ENCODE measurements at places on chromosomes 1 and 21.

DNA sequence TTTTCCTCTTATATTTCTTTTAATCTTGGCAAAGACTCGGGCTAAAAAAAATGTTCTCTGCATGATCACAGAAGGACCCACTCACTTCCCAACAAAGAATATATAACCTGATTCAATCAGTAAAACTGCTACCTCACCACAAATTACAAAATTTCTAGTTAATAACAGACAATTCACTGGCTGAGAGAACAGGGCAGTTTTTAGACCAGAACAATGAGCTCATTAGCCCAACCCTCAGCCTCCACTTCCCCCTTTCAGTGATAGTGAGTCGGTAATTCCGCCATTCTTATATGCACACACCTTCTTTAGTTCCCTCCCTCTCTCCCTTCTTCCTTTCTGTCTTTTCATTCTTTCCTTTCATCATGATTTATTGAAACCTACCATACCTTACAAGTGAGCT, 8.9 kb downstream of the SIPA1L2 start:
- DNase-seq = no peak

- DNase-seq = no peak
Observed at GRCh38 chr1:198380275-198380674, 160.2 kb downstream of the ATP6V1G3 start.

DNA sequence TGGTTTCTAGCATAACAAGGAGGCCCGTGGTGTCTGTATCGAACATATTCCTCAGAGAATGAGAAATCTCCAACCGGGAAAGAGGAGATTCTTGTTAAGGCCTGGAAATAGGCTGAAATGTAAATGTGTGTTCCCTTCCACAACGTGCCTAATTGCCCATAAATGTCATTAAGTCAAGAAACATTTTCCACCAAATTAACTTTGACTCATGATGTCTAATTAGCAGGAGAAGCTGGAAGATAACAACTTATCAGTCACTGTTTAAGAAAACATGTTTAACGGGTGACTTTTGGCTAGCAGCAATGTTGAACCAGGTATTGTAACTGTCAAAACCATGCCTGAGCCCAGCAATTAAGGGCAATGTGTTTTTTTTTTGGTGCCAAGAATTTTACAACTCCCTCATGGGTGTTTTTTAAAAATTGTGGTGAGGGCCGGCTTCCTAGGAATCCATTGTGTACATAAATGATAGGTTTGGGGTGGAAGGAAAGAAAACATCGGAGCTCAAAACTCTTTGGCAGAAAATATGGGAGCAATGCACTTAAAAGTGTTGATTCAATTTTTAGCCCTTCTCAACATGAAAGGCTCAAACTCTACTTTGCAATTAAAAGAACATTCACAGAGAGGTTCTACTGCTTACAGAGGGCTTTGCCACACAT, 67.0 kb downstream of the OLIG1 start:
- peak; percentile 32 for DNase-seq

GRCh38 chr1:150106341-150106740, 38.8 kb downstream of the VPS45 start:
- DNase-seq = peak; percentile 36

DNA sequence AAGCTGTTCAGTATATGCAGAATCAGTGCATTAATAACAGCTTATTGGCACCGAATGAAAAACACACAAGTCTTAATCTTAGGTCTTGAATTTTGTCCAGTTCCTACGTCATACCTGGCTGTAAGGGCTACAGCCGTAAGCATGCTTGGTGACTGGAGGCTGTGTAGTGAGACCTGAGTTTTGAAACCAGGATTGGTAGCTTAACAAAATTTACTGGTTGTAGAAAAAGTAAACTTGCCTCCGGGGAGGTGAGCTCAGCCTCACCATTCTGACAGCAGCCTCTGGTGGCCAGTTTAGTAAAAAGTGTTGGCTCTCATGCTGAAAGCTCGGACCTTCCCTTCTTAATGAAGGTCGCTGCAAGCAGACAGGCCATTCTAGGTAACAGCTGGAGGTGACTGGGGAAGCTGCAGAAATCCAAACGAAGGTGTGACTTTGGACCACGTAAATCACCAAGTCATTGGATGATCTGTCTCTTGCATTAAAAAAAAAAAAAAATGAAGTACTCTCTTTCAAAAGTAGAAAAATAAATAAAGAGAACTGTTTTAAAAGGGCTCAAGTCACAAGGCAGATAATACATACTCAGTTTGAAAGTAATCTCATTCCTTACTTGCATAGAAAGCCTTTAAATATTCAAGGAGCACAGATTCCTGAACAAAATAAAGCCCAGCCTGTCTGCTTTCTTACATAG, 48.9 kb downstream of the HLCS start:
- DNase-seq = peak; percentile 77

DNA sequence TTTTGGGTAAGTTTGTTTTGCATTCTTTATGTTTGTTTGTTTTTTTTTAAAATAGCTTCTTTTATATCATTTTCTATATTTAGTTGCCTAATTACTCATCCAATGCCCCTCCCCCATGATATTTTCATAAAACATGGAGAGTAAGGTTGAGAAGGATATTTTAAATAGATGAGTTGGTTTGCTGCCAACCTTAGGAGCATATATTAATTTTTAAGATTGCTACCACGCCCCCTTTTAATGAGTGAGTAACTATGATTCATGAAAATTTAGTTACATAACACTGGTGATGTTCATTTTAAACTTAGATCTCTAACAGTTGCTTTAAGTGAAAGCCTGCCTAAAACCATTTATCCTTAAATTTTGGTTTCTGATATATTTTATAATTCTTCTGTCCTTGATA, 18.7 kb downstream of the TMEM50A start:
- DNase-seq = no peak

- no peak for DNase-seq
Observed at GRCh38 chr1:90987841-90988240, 34.0 kb downstream of the ZNF644 start.

DNA sequence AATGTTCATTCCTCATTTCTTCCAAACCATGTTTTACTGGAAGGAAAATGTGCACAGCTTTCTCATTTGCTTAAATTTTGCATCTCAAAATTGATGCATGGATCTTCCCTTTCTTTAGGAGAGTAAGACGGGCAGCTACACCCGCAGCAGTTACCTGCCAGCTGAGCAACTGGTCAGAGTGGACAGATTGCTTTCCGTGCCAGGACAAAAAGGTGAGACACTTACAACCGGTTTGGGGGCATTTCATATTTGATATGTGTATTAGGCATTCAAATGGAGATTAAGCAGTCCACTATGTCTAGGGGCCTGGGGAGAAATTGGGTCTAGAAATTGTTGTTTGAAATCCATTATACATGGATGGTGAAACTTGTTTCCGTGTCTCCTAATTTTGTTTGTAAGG, 12.9 kb downstream of the C8A start:
- DNase-seq = no peak

GRCh38 chr1:15931401-15931800, 44.5 kb downstream of the ZBTB17 start:
- DNase-seq = no peak

GRCh38 chr1:184506481-184506880, 119.7 kb downstream of the C1orf21 start:
- no peak for DNase-seq

DNA sequence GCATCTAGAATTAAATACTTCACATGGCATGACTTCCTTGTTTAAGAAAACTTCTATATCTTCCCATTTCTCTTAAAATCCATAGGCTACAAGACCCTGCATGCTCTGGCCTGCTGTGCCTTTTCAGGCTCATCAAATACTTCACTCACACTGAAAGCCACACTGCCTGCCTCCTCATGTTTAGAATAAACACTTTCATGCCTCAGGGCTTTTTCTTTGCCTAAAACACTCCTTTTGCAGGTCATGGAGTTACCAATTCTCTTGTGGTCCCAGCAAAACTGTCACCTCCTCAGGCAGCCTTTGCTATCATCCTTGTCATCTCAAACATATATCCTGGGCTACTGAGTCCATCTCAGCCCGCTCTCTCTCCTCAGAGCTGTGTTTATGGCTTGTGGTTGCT, 5.5 kb downstream of the SGIP1 start:
- no peak for DNase-seq

GRCh38 chr1:244834543-244835275, 749 bp upstream of the COX20 start:
- peak; percentile 91 for DNase-seq

DNA sequence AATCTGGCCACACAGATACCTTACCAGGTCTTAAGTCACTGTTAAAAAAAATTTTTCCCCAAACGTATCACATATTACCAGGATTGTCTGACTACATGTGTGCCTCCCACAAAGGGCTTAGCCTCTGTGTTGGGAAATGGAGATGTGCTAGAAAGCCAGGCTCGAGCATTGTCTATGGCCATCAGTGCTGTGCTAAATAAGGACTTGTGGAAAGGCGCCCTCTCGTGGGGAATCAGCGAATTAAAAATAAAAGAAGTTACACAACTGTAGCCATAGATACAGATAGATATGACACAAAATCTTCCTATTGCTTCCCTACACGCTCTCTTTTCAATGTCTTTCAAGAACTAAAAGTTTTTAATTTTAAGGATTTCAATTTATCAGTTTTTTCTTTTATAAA, 47.5 kb upstream of the CRNN start:
- peak; percentile 38 for DNase-seq

GRCh38 chr1:30704765-30705509, 18.4 kb downstream of the MATN1 start:
- no peak for DNase-seq

DNA sequence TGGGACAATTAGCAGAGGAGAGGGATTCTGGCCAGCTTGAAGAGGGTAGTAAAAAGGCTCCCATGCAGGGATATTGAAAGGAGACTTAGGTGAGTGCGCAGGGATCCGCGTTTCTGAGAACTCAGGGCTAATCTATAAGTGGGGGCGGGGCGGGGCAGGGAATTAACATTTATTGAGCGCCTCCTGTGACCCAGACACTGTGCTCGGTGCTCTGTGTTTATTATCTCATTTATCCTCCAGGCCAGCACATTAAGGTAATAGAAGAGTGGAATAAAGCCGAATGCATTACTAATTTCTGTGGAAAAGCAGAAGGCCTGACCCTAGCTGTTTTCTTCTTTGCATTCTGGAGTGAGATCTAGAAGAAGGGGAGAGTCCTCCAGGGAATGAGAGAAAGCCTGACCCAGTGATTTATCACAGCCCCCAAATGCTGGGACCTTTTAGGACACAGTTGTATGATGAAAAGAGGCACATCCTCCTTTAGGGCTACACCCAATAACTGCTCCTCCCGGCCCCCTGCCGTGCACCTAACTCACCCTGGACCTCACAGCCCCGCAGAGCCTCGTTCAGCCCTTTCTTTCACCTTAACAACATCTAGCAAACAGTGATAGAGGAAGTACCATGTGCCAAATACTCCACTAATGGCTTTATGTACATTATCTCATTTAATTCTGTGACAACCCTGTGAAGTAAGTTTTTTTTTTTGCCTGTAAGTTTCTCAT, 317.6 kb downstream of the PBX1 start:
- no peak for DNase-seq

DNA sequence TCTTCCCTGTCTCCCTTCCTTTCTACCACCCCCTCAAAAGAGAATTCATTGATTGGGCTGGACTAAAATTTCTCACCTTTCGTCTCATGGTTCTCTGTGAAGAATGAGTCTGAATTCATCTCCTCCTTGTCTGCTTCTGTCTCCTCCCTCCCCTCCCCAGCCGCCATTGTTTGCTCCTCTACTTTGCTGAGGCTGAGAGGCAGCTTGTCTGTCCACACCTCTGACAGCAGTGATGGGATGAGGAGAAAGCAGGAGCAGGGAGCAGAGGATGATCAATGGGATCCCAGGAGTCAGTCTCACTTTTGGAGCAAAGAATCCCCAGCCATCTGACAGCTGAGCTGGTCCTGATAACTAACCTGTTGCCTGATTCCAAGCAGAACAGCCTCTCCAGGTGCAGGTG, 2.5 kb downstream of the ILDR2 start:
- DNase-seq = no peak

DNA sequence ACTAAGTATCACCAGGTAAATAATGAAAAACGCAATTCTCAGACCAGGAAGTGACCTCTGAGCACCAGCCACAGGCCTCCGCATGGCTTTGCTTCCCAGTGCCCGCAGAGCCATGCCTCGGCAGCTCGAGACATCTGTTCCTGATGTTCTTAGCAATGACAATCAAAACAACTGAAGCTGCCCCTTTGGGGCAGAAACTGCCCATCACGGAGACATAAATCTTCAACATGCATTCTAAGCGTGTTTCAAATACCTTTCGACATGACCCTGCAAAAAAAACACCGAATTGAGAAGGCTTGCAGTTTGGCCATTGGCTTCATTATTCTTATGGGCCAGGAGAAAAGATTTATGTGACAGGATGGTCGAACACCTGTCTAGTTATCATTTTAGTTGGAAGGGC, 5.8 kb upstream of the RAP1GAP start:
- no peak for DNase-seq

DNA sequence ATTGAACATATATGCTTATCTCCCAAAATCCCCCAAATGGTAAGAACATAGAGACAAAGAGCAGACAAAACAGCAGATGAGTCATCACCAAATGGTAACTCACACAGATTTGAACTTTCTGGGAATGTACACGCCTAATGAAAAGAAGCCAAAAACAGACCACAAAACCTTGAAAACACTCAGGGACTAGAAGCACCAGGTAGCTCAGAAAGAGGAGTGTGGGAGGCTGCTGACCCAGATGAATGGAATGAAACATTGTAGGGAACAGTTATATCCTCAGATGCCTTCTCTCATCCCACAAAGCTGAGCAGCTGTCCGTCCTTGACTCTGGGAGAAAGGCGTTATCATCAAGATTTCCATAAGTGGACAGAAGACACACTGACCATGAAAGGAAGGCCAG, 307.0 kb upstream of the USP25 start:
- DNase-seq = peak; percentile 89

GRCh38 chr1:165598676-165599059, 32.4 kb upstream of the MGST3 start:
- no peak for DNase-seq

DNA sequence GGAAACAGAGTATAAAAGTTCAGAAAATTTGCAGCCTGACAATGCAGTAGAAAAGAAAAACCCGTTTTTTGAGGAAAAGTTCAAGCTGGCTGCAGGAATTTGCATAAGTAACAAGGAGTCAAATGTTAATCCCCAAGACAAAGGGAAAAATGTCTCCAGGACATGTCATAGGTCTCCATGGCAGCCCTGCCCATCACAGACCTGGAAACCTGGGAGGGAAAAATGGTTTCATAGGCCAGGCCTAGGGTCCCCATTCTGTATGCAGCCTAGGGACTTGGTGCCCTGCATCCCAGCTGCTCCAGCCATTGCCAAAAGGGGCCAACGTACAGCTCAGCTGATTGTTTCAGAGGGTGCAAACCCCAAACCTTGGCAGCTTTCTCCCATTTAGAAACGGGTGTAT, 3.6 kb upstream of the KCNT2 start:
- no peak for DNase-seq

- no peak for DNase-seq
Observed at GRCh38 chr1:206892351-206892984, 4.8 kb upstream of the IL24 start.

- no peak for DNase-seq
Observed at GRCh38 chr1:223810586-223810985, 35.2 kb downstream of the TP53BP2 start.

GRCh38 chr1:13749543-13750341, 49.8 kb downstream of the PRDM2 start:
- DNase-seq = peak; percentile 71

Measured in astrocyte of the hippocampus (primary cell).